ENCODE measurements at places on chromosomes 1 and 21.

DNA sequence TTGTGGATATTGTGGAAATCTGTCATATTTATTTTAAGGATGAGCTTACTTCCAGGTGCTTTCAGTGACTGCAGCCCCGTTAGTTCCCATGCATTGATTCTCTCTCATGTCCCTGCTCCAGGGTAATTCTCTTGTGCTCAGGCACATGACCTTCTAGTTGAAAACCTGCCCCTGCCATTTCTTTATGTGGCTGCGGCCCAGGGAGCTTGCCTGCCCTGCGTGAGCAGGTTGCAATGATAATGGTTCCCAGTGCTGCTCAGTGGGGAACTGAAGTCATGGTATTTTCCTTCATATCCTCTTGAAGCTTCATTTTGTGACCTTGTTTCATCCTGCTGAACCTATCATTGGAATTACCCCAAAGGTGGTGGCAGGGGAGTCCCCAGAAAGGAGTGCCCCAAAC, 229.8 kb downstream of the DISC1 start:
- no peak for DNase-seq

DNA sequence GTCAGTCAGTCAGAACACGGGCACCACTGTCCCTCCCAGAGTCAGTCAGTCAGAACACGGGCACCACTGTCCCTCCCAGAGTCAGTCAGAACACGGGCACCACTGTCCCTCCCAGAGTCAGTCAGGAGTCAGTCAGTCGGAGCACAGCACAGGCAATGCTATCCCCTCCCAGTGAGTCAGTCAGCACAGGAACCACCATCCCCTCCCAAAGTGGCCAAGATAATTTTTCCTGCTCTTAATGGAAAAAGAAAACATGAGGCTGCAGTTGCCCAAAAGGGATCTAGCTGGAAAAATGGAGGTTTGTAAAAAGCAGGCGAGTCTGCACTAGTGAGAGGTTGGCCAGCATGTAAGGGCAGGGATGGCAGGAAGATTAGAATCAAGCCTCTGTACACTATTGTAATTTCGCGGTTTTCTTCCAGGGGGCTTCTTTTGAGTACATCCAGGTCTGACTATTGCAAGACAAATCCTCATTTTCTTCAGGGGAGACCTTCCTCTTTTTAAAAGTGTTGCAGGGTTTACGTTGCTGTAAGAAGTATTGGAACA, 213.8 kb downstream of the SIPA1L2 start:
- DNase-seq = peak; percentile 21

DNA sequence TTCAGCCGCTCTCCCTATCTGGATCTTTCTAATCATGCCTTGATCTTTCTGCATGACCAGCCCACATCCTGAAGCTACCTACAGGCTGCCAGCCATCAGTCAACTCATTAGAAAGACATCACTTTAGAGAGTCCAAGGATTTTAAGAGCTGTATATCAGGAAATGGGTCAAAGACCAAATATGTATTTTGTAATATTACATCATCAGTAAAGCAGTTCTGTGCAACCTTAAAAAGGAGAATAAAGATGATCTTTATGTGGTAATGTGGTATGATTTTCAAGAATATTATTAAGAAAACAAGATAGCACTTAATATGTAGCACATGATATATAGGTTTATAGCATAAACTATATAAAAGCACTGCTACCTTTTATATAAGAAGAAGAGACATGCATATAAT, 47.6 kb downstream of the SLC30A7 start:
- DNase-seq = no peak

- no peak for DNase-seq
These were observed 91.7 kb upstream of the DSCAM start for GRCh38 chr21:40938611-40939010.
